ENCODE measurements at places on chromosomes 4 and X.

DNA sequence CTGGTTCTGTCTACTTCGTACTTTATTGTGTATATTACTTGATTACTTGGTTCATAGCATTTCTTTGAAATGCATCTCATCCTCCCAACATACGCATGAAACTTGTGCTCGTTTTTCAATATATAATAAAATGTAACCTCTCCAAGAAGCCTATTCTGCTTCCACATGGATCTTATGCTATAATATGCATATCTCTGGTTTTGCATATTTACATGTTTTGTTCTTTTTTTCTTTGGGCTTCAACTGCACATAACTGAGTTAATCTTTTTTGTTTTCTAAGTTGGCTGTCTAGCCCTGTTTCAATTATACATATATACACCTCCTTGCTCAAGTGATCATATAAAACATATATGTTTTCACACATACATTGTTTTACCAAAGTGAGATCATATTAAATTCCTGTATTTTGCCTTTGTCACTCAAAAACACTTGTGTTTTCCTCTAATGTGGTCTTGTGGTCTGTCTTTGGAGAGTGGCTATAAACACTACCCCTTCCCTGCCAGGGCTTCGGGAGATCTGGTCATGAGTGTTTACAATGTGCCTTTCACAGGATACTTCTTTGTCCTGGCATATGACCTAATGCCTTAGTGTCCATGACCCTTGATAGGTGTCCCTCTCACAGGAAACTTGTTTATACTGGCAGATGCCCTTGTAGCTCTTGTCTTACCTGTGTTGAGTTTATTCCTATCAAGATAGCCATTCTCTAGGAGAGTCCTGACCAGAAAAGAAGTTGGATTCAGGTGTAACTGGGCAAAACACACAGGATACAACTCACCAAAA is 17.6 kb downstream of the USP53 start:
- no peak for DNase-seq

- no peak for DNase-seq
Measured at GRCh38 chrX:122579526-122579925, 604.6 kb upstream of the GRIA3 start.

DNA sequence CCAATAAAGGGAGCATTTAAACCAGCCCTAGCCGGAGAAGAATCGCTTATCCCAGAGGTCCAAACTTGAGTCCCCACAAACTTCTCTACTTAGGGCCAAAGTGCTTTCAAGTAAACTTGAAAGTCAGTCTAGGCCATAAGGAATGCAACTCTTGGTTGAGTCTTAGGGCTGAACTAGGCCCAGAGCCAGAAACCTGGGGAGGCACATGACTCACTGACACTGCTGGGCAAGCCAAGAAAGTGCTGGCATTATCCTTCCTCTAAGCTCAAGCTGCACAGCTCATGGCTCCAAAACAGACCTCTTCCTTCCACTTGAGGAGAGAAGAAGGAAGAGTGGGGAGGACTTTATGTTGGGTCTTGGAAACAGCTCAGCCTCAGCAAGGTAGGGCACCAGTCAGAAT is 1257.3 kb upstream of the DIAPH2 start:
- no peak for DNase-seq

- DNase-seq = no peak
Measured at GRCh38 chrX:37753384-37753783, 26.5 kb upstream of the CYBB start.

DNA sequence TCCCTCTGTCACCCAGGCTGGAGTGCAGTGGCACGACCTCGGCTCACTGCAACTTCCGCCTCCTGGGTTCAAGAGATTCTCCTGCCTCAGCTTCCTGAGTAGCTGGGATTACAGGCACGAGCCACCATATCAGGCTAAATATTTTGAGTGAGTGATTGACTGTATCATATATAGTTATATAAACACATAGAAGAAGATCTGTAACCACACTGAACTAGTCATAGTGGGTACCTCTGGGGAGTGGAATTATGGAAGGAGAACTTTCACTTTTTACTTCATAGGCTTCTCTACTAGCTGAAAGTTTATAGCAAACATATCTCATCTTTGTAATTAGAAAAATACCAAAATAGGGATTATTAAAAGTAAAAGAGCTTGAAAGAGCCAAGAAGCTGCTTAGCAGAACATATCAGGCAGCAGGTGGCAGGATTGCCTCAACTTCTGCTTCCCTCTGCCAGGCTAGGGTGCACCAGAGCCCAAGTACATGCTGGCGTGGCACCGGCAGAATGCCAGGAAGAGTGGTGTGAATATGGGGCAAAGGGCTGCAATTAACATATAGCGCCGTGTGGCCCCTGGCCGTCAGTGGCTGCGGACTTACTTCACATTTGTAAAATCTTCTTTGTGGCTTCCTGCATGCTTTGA is 39.5 kb upstream of the CD40LG start:
- DNase-seq = peak; percentile 24

DNA sequence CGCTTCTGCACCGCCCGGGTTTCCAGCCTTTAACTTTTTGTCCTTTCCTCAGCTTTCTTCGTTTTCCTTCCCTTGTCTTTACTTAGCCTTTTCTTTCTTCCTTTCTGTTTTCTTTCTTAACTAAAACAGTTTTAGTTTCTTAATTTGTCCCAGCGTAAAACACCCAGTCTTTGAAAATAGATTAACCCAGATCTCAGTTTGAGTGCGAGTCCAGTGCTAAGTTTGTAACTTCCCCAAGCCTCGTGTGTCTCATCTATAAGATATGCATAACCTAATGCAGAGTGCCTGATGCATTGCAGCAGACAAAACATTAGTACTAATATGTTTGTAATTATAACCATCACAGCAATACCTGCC is 460 bp upstream of the GEMIN8 start:
- no peak for DNase-seq

All from stimulated activated naive CD4-positive, alpha-beta T cell (primary cell).